ENCODE measurements at places on chromosomes 7 and 10. TPM values are rescaled to one million over a fixed set of nuclear protein-coding genes. Genes with fewer than 3 reads are reported as not detected.

The PVRIG gene
- total RNA-seq, result 20.9 TPM

- H3K36me3 ChIP-seq, result no peaks in the 10 kb centered on the region
- DNase-seq, result no peak
- no peak overlapping the region for H3K4me3 ChIP-seq
- H3K27me3 ChIP-seq, result peaks cover 10% of the 10 kb centered on the region
- no peak overlapping the region for H3K27ac ChIP-seq
Observed at GRCh38 chr7:55075464-55076021, 56.7 kb downstream of the EGFR start.

The NPSR1 gene
- total RNA-seq, result not detected

- no peak overlapping the region for H3K27ac ChIP-seq
- no peak for DNase-seq
- no peaks in the 10 kb centered on the region for H3K36me3 ChIP-seq
Observed at GRCh38 chr7:8765374-8765773, 332.0 kb downstream of the NXPH1 start.

The LBX1 gene
- not detected for total RNA-seq

- H3K4me3 ChIP-seq, result no peak overlapping the region
- H3K36me3 ChIP-seq, result no peaks in the 10 kb centered on the region
- DNase-seq, result no peak
- H3K4me1 ChIP-seq, result no peaks in the 10 kb centered on the region
- H3K27ac ChIP-seq, result no peak overlapping the region
- H3K27me3 ChIP-seq, result no peaks in the 10 kb centered on the region
Observed at GRCh38 chr7:81925530-81925929, 155.7 kb upstream of the HGF start.

- H3K27ac ChIP-seq, result no peak overlapping the region
- peaks cover 8% of the 10 kb centered on the region for H3K4me1 ChIP-seq
- H3K27me3 ChIP-seq, result peaks cover 3% of the 10 kb centered on the region
- no peak overlapping the region for H3K4me3 ChIP-seq
- H3K36me3 ChIP-seq, result no peaks in the 10 kb centered on the region
- DNase-seq, result no peak
Observed at GRCh38 chr10:11115337-11115736, 97.7 kb downstream of the CELF2 start.

DNA sequence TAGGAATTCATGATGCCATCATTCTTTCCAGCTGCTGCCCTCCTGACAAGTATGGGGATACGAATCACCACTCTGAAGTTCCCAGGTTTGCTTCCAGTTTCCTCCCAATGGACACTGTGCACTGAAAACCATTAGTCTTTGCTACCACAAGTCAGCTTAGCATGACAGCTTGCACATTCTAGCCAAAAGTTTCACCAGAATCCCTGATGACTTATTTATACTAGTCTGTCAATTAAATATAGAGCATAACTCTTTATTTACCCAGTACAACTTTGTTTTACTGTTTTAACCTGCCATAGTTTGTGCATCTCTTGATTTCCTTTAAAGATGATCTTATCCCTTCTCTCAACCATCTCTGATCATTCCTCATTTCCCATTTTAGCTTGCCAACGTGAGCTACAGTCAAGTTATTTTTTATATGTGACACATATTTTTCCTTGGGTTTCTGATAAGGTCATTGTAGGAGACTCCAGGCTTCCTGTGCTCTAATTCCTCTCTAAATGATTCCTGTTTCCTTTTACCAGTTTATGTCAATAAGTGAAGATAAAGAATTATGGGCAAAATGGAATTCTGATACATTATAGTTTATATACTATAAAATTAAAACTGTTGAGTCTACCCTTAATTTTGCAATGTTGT, 167.5 kb upstream of the MEOX2 start:
- no peak overlapping the region for H3K27ac ChIP-seq
- DNase-seq, result no peak
- no peaks in the 10 kb centered on the region for H3K36me3 ChIP-seq
- H3K4me1 ChIP-seq, result no peaks in the 10 kb centered on the region
- no peaks in the 10 kb centered on the region for H3K27me3 ChIP-seq
- H3K4me3 ChIP-seq, result no peak overlapping the region

- DNase-seq, result no peak
- H3K36me3 ChIP-seq, result peaks cover 2% of the 10 kb centered on the region
- H3K27me3 ChIP-seq, result no peaks in the 10 kb centered on the region
- peaks cover 11% of the 10 kb centered on the region for H3K4me1 ChIP-seq
Observed at GRCh38 chr10:63423494-63423893, 42.3 kb downstream of the JMJD1C start.

DNA sequence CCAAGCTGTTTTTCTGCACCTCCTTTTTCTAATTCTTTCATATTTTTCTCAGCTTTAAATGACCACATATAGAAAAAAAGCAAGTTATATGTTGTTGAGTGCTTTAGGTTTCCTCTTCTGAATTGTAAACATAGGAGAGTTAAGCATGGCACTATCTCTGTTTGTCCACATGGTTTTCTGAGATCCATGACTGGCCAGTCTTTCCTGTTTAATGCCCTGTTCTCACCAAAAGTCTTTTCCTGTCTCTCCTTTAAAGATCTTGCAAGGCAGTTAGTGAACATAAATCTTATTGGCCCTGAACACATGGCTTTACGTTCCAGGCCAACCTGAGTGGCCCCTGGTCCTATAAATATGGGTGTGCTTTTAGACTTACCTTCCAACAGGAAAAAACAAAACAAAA, 19.4 kb downstream of the TRPV5 start:
- peaks cover 25% of the 10 kb centered on the region for H3K27me3 ChIP-seq
- no peak overlapping the region for H3K4me3 ChIP-seq
- DNase-seq, result no peak

DNA sequence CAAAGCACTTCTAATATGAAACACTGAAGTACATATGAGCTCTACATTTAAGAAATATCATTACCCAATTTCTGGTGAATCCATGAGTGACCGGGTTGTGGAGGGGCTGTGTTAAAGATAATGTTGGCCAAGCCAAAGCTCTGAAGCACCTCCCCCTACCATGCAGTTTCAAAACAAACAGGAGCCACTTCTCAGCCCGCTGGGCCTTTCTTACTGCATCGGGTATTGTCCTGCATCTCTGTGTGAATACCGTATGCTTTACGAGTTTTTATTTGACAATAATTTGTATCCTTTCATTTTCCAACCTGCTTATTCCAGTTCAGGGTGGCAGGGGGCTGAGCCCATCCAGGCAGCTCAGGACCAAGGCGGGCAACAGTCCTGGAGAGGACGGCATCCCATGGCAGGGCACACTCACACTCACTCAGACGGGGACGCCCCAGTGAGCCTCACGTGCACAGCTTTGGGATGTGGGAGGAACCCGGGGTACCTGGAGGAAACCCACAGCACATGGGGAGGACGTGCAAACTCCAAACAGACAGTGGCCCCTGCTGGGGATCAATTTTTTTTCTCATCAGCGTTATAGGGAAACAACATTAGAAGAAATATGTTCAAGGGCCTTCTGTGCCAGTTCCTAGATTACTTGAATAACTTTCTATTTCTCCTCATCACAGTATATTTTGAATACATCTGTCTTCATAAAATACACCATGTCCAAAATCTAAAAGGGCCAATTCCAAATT, 1.9 kb downstream of the RNF32 start:
- DNase-seq, result no peak
- H3K4me1 ChIP-seq, result peaks cover 34% of the 10 kb centered on the region
- H3K27ac ChIP-seq, result no peak overlapping the region
- peaks cover 20% of the 10 kb centered on the region for H3K27me3 ChIP-seq
- H3K4me3 ChIP-seq, result no peak overlapping the region

DNA sequence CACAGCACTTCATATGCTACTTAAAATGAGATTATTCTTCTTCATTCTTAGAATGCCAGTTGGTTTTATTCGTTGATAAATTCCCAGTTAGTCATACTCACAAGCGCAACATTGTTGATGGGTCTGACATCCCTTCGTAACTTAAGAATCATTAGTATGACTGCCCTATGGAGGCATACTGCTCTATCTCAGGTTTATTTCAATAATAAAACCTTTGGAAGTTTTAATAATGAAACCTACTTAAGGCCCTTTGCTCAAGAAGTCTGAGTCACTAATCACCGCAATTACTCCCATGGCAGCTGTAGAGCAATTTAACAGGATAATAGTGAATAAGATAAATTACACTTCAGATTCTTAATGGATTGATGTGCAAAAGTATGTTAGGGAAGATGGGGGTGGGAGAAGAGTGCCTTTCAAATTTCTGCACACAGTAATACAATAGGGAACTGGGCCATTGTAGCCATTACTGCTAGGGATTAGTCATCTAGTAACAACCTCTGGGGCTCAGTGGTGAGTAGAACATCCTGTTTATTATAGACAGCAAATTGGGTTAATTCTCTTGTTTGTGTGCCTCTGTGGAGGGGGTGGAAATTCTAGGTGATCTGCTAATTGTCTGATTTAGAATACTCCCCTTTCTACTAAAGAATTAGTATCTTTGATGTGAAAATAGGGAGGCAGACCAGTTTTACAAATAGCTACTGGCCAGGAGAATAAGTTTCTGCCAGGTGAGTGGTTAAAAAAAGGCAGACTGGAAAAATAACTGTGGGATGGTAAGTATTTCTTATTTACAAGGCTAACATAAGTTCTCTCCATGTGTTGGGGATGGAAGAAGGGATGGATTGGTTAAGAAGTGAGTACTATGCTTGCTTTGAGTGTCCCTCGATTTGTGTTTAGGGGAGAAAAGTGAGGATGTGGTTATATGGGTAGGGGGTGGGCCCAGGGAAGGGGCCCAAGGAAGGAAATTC, 74.5 kb upstream of the VKORC1L1 start:
- H3K27ac ChIP-seq, result peak overlapping the region; percentile 63
- H3K4me3 ChIP-seq, result peak overlapping the region; percentile 52
- H3K4me1 ChIP-seq, result peaks cover 11% of the 10 kb centered on the region
- H3K36me3 ChIP-seq, result no peaks in the 10 kb centered on the region
- DNase-seq, result peak; percentile 73
- no peaks in the 10 kb centered on the region for H3K27me3 ChIP-seq

DNA sequence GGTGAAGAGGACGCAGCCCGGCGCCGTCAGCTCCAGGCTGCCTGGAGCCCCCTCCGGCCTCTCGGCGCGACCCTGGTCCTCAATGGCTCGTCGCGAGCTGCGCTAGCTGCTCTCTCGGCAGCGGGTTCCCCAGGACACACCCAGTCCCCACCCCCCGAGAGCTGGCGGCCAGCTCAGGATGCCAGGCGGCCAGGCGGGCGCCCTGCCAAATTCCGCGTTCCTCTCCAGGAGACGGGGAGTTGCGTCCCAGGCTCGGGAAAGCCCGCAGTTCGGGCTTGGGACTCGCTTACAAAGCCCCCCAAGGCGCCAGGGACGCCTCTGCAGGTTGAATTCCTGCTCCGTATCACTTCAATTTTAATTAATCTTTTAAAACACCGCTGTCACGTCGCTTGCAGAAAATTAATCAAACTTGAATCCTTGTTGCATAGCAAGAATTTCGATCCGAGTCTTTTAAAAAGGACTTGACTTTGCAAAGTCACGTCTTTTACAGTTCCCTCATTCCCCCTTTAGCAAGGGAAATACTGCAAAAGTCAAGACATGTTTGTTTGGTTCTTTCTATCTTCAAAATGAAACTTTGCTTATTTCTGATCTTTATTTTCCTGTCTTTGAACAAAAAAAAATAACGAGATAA, 28.2 kb downstream of the SKIDA1 start:
- peaks cover 3% of the 10 kb centered on the region for H3K36me3 ChIP-seq
- peak; percentile 73 for DNase-seq
- H3K4me1 ChIP-seq, result peaks cover 17% of the 10 kb centered on the region
- H3K27ac ChIP-seq, result no peak overlapping the region
- peak overlapping the region; percentile 89 for H3K4me3 ChIP-seq
- peaks cover 79% of the 10 kb centered on the region for H3K27me3 ChIP-seq

The TMEM26 gene
- not detected for total RNA-seq

The PON1 gene
- total RNA-seq, result not detected

- no peak overlapping the region for H3K4me3 ChIP-seq
- DNase-seq, result no peak
- H3K27me3 ChIP-seq, result no peaks in the 10 kb centered on the region
Observed at GRCh38 chr10:131033166-131034085, 278.1 kb downstream of the TCERG1L start.

GRCh38 chr7:150412016-150412415, 32.9 kb downstream of the ZNF775 start:
- no peaks in the 10 kb centered on the region for H3K27me3 ChIP-seq
- peaks cover 20% of the 10 kb centered on the region for H3K36me3 ChIP-seq
- DNase-seq, result no peak
- H3K27ac ChIP-seq, result no peak overlapping the region
- no peak overlapping the region for H3K4me3 ChIP-seq

GRCh38 chr7:151570366-151570915, 50.7 kb upstream of the RHEB start:
- no peaks in the 10 kb centered on the region for H3K4me1 ChIP-seq
- H3K27ac ChIP-seq, result no peak overlapping the region
- no peaks in the 10 kb centered on the region for H3K27me3 ChIP-seq
- no peak for DNase-seq
- no peak overlapping the region for H3K4me3 ChIP-seq

Measured in activated CD4-positive, alpha-beta T cell treated with anti-CD3 and anti-CD28 coated beads, Interleukin-2, amount 10 ng/mL, durations not matched to agents 24 days and 14 days (primary cell).